ENCODE measurements at places on chromosomes 6 and 20.

DNA sequence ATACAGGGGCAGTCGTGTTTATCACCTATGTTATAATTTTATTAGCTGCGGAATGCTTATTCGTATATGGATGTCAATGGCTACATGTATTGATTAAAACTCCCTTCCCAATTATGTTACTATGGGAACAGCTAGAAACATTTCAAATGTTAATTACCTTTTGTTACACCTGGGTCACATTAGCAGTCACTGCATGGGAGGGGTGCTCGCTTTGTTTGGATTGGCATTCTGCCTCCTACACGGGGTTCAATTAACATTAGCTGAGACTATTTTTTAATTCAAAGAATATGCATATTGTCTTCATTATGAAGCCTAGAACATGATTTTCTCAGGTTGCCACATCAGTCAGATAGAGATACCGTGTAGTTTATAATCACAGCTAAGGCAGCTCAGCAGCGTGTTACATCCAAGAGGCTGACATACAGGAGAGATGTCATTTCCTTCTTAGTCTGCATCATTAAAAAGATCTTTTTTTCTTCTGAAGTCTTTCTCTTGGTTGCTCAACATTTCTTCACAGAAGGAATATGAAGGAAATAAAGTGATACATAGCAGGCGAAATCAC, 76.2 kb upstream of the RPS6KA2 start:
- DNase-seq: no peak

DNA sequence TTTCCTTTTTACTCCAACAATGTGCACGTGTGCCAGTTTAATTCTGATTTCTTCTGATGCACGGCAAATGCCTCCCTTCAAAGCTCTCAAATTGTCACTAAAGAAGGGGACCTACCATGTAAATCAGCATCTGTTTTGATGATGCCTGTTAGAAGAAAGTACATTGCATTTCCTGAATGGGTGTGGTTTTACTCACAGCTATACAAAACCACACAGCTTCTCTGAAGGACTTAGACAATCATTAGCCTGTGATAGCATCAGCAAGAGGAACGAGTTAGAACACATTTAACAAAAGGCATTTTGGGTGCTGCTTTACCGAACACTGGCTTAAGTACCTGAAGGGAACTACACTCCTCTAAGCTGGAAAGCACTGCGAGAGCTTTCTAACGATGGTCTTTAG, 109.4 kb downstream of the ATXN1 start:
- no peak for DNase-seq

GRCh38 chr6:2503816-2504494, 246.8 kb downstream of the MYLK4 start:
- peak; percentile 1 for DNase-seq

- no peak for DNase-seq
These were observed 49.5 kb downstream of the KDM1B start for GRCh38 chr6:18204691-18205090.

GRCh38 chr20:14966203-14966602, 628.8 kb upstream of the FLRT3 start:
- DNase-seq: no peak

GRCh38 chr6:1436334-1437306, 47.2 kb downstream of the FOXF2 start:
- DNase-seq: peak; percentile 5

DNA sequence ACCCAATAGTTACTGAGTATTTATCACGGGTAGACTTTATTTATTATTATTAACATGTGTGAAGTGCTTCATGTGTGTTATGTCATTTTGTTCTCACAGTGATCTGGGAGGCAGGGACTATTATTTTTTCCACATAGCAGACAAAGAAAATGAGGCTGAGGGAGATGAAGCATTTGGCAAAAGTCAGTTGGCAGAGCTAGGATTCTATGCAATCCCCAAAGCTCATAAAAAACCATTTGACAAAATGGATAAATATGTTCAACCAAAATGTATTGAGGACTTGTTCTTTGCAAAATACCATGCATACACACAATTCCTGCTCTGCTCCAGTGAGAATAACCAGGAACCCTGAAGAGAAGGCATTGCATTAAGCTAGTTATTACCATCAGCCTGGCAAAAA, 184.4 kb downstream of the HS3ST5 start:
- DNase-seq: no peak

Measured in AG04449 (cell line).